ENCODE measurements at places on chromosomes 11 and 22. TPM values are rescaled to one million over a fixed set of nuclear protein-coding genes. Genes with fewer than 3 reads are reported as not detected.

MMP12 gene
- total RNA-seq: not detected

FAM181B gene
- total RNA-seq: 0.25 TPM

ART1 gene
- not detected for total RNA-seq

HBG1 gene
- not detected for total RNA-seq

SPTBN2 gene
- total RNA-seq: 0.27 TPM

C22orf31 gene
- not detected for total RNA-seq

OR4D5 gene
- total RNA-seq: not detected

MLC1 gene
- total RNA-seq: not detected

GATD1 gene
- total RNA-seq: 40.6 TPM

HDAC10 gene
- total RNA-seq: 26.7 TPM

RHOD gene
- total RNA-seq: 26.1 TPM

ANO9 gene
- total RNA-seq: not detected

RTL10 gene
- 5.9 TPM for total RNA-seq

MS4A2 gene
- 0.16 TPM for total RNA-seq

GTSE1 gene
- 13.4 TPM for total RNA-seq

TLCD5 gene
- 6.4 TPM for total RNA-seq

Data from fibroblast of the aortic adventitia (primary cell).